Smooth muscle cell of trachea (primary cell): ENCODE measurements at places on chromosomes 2 and 18. TPM values are rescaled to one million over a fixed set of nuclear protein-coding genes. Genes with fewer than 3 reads are reported as not detected.

The TANK gene
- total RNA-seq: 73.2 and 75.6 TPM in 2 replicates

The POTEI gene
- total RNA-seq: under 0.01 TPM in 1 of 2 replicates, not detected in the other

The PDE1A gene
- 26.5 and 75.3 TPM in 2 replicates for total RNA-seq

The AFTPH gene
- 30.8 and 31.3 TPM in 2 replicates for total RNA-seq

The RNF25 gene
- 19.6 and 28.4 TPM in 2 replicates for total RNA-seq

The DCDC2C gene
- not detected in 2 replicates for total RNA-seq

The C2orf81 gene
- total RNA-seq: 1.5 and 2.0 TPM in 2 replicates

The RAB17 gene
- total RNA-seq: 0.83 TPM in 1 of 2 replicates, not detected in the other

The DLX1 gene
- total RNA-seq: 0.15 and 0.17 TPM in 2 replicates

The RBKS gene
- 2.2 and 2.5 TPM in 2 replicates for total RNA-seq

The DUSP2 gene
- total RNA-seq: 0.15 and 2.0 TPM in 2 replicates

The PARD3B gene
- 15.7 and 23.5 TPM in 2 replicates for total RNA-seq

The KLF11 gene
- 3.5 and 6.0 TPM in 2 replicates for total RNA-seq

The GRHL1 gene
- total RNA-seq: 0.58 and 0.66 TPM in 2 replicates

The CSRNP3 gene
- total RNA-seq: 2.8 and 3.0 TPM in 2 replicates

The KIF3C gene
- total RNA-seq: 11.3 and 13.6 TPM in 2 replicates

The NMUR1 gene
- total RNA-seq: under 0.01 and 0.17 TPM in 2 replicates

The FEV gene
- under 0.01 TPM in 1 of 2 replicates, not detected in the other for total RNA-seq
